ENCODE measurements at places on chromosomes 5 and 9.

DNA sequence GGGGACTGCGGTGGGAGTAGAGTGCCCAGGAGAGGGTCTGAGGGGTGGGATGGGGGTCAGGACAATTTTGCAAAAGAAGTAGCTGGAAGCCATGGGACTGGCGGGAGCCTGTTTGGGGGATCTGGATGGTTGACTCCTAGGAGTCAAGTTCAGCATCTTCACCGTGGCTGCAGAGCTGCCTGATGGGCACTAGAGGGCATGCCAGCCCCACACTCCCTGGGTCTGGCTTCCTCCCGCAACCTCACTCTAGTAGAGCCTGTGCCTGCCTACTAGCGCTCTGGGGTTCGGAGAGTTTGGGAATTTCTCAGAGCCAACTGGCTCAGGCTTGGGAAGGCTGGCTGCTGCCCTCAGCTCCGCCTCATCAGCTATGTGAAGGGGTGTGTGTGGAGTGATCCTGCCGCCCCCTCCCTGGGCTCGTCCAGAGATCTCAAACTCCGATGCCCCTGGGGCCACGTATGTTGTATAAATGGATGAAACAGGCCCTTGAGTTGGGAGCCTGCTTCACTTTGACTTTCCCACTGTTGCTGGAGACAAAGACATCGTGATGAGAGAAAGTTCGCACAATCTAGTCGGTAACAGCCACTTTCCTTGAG lies 10.8 kb downstream of the TSPAN17 start:
- peak; percentile 49 for DNase-seq

DNA sequence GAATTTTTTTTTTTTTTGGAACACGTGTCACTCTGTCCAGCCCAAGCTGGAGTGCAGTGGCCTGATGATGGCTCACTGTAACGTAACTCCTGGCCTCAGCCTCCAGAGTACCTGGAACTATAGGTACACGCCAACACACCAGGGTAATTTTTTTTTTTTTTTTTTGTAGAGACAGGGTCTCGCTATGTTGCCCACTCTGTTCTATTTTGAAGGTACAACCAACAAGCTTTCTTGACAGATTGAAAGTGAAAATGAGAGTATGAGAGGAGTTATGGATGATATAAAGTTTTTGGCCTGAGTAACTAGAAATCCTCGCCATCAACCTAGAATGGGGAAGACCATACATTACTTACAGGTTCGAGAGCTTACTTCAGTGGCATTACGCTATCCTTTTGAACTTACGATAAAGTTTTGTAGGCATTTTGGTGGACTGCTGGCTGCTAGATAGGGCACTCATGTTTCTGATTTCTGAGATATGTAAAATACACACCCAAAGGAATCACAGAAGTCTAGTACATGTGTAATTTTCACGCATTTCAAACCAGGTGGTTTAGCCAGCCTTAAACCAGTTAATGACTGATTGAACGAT lies 806 bp upstream of the CDC42SE2 start:
- DNase-seq: no peak

- no peak for DNase-seq
These were observed 46.3 kb upstream of the CNTLN start for GRCh38 chr9:17088566-17088965.

DNA sequence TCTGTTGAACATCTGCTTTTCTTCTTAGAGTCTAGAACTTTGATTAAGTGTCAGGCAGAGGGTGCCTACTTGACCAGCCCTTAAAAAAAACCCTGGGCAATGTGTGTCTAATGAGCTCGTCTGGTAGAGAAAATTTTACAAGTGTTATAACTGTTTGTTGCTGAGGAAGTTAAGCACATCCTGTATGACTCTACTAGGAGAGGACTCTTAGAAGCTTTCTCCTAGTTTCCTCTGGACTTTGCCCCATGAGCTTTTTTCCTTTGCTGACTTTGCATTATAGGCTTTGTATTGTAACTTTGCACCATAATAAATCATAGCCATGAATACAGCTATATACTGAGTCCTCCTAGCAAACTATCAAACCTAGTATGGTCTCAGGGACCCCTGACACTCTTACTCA lies 39.4 kb downstream of the GNG10 start:
- no peak for DNase-seq

- DNase-seq: no peak
These were observed 84.4 kb downstream of the CDH18 start for GRCh38 chr5:19903611-19904010.

GRCh38 chr9:5510360-5510931 lies at the start of gene PDCD1LG2:
Gene PDCD1LG2 (plus strand): TSS chr9:5510531. CDS start chr9:5522547, 12,016 bp downstream.
- DNase-seq: no peak

- DNase-seq: peak; percentile 87
These were observed 12.2 kb downstream of the CXXC5 start for GRCh38 chr5:139660105-139660922.

DNA sequence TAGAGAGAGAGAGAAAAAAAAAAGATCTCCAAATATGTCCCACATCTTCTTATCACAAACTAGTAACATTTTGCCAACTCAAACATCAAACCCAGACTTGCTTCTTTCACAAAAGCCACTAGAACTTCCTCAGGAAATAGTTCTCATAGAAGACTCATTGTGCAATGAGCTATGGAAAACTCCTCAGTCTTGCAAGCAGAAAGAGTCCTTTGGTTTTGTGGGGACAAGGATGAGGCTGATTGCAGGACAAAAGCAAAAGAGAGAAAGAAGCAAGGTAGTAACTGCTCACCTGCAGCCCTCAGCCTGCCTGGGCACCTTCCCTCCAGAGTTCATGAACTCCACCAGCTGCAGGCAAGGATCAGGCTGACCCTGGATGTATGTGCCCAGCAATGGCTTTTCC lies 399.0 kb downstream of the IRX1 start:
- no peak for DNase-seq

GRCh38 chr5:180353048-180353979 lies at the start of gene GFPT2:
Gene GFPT2 (minus strand): TSS chr5:180353336. CDS start chr5:180353217, 119 bp downstream.
- peak; percentile 84 for DNase-seq

DNA sequence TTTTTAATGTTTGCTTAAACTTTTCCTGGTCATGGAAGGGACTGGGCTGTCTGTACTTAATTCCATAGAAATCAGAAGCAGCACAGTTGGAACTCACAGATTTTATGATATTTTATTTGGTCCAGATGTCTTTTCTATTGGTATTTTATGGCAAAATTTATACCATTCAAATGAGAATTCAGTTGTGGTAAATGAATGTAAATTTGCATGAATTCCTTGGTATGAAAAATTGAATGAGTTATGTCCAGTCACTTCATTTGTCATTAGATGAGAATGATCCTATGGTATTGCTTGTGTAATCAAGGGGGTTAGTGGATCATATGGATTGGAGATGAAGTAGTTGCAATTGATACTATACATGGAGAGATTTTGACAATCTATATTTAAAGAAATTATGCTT lies 188.0 kb downstream of the KDM4C start:
- no peak for DNase-seq

DNA sequence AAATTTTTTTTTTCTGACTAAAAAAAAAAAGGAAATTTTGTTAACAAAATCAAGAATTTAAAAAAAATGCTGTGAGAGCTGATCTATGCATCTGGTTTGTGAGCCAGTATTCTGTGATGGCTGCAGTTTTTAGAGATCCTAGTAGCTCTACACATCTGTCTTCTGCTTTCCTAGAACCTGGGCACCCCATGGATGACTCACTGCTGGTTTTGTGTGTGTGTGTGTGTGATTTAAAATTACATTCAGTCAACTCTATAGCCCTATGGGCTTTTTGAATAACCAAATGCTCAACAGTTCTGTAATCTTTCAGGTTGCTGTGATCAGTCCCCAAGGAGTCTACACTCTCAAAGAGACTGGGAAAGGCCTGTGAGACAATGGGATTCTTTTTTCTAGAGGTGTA lies 2.5 kb upstream of the PSMD5 start:
- DNase-seq: no peak

DNA sequence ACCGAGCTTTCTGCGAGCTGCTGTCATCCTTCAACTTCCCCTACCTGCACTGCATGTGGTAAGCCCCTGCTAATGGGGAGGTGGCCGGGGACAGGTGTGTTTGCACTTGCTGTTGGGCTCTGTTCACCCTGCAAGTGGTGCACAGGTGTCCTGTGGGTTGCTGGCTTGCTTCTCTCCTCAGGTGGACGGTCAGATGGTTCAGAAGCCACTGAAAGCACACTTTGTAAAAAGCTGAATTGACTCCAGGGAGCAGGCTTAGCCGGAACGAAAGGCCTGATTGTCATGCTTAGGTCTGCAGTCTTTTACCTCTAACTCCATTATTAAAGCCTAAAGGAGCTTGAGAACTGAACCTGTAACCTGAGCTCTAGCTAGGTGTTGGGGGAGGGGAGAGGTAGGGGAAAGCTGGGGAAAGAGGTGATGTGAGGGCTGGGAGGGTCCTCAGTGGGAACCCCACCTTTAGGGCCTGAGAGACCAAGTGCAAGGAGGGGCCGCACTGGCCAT lies 37.6 kb downstream of the ACER2 start:
- DNase-seq: no peak

GRCh38 chr9:38453835-38454234 lies 29.6 kb upstream of the IGFBPL1 start:
- no peak for DNase-seq

DNA sequence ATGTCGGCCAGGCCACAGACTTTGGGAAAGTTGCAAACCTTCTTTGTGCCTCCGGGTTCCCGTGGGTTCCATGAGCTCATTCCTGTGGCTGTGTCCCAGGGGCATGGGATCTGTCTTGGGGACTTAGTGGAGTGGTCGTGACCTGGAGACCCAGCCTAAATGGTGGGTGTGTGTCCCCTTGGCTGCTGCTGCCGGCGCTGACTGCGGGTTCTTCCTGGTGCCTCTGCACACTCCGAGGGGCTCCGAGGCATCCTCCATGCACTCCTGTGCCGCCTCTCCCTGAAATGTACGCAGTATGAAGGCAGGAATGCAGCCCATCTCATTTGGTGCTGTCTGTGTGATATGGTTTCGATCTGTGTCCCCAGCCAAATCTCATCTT lies 21.0 kb upstream of the SLC2A6 start:
- no peak for DNase-seq

GRCh38 chr5:59333416-59333815 lies 560.1 kb downstream of the PDE4D start:
- DNase-seq: no peak

DNA sequence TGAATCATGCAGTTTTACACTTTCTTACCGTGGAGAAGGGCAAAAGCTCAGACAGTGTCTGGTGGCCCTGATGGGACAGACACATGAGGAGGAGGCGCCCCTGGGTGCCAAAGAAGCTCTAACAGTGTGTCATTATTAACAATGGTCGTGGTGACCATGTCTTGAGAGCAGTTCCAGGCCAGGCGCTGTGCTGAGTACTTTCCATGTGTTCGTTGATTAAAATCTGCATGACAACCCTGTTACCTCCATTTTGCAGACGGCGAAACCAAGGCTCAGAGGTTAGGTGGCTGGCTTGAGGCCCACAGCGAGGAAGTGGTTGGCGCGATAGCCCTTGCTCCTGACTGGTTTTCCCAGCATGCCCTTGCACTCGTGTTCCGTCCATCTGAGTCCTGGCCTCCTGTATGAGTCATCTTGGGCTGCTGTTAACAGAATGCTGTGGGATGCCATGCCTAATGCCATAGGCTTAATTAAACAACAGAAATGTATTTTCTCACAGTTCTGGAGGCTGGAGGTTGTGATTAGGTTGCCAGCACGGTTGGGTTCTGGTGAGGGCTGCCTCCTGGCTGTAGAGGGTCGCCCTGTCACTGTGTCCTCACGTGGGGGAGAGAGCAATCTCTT lies 92.0 kb downstream of the AMBP start:
- no peak for DNase-seq

DNA sequence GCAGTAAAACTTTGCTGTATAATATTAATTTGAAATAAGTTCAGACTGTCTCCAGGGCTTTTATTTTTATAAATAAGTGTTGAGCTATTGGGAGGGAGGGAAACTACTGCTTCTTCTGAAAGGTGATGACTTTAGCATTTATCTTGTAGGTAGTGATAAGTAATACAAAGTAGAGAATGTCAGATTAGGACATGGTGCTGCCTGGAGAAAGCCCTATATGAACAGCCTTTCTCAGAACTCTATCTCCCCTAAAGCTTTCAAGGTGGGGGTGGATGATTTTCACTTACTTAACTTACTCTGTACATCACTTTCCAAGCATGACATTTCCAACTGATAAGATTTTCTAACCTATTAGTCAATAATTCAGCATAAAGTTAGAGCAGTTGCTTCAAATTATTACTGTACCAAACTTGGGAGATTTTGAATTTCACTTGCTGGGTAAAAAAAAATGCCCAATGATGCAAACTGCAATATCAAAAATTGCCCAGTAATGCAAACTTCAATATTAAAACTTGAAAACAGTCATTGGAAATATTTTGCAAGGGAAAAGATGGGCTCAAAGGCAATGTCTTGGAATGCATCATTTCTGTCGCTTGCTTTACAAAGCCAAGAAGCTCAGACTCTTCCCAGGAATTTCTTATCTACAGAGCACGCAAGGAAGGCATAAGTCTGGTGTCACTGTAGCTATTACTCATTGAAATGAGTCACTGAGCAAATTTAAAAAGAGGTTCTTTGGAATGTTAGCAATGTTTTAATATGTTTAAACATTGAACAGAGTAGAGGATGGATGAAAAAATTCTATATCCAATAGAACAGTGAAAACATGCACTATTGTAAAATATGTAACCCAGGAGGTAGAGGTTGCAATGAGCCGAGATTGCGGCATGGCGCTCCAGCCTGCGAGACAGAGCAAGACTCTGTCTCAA lies 569.5 kb downstream of the PSAT1 start:
- DNase-seq: no peak

DNA sequence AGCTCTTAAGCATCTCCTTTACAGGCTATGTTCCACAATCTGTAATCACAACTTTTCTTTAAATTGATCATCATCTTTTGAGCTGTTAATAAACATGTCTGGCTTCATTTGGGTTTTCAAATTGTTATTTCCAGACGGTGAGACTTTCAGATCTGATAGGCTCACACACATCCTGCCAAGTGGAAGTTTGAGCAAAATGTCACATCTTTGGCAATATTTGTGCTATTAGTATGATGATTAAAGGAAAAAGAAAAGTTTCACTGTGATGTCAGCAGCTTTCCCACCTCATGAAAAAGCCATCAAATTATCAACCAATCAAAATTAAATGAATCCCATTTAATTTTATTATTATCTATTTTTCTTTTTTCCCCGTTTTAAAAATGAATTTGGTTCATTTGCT lies 29.8 kb downstream of the SLC1A1 start:
- DNase-seq: no peak

- no peak for DNase-seq
These were observed 47.7 kb upstream of the GARNL3 start for GRCh38 chr9:127216888-127217217.

- DNase-seq: no peak
These were observed 108.4 kb upstream of the ELAVL2 start for GRCh38 chr9:23934291-23934906.

GRCh38 chr5:140857177-140857986 lies 1.7 kb downstream of the PCDHA10 start:
- no peak for DNase-seq

GRCh38 chr5:522116-522515 lies 2.1 kb downstream of the SLC9A3 start:
- no peak for DNase-seq

DNA sequence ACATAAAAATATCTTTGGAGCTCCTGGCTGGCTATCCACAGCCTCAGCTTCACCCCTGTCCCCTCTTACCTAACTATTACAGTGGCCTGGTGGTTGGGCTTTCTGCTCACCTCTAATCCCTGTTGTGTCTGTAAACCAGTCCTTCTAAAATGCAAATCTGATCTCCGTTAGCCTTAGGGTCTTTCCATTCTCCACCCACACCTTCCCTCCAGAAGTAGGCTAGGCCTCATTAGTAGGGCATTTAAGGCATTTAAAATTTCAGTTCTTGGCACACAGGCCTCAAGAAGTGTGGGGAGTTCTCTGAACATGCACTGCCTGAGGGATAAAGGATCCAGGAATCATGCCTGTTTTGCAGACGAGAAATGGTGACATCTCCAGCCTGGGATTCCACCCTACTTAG lies 26.4 kb upstream of the STC2 start:
- DNase-seq: no peak
